NCI-H82 (cell line): ENCODE measurements at places on chromosomes 3 and 15.
A peak's percentile ranks its signal among the peaks of the same experiment; 100 is the strongest.

DNA sequence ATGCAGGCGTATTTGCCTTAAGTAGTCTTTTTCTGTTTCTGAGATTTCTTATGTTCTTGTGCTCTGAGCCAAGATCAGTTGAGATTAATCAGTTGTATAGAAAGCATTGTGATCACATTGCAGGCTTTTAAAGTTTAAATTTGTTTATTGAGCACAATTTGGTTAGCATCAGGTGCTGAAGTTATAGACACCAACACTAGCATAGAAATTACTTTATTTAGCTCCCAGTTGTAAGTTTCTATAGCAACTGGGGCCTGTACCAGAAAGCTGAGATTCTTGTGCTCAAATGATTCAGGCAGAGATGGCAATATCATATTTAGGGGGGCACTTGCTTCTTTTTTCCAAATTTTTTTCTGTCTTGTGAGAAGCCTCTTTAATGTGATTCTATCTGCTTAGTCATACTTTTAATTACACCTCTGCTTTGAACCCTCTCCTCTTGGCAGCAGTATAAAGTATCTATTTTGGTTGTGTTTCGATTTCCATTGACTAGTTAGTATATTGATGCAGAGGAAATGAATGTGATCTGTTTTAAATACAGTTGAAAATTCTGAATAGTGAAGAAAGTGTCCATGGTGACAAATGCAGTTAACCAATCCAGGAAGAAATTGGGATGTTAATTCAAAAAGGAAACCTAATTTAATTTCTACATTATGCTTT, 241.7 kb upstream of the GBE1 start:
- no peak for DNase-seq

DNA sequence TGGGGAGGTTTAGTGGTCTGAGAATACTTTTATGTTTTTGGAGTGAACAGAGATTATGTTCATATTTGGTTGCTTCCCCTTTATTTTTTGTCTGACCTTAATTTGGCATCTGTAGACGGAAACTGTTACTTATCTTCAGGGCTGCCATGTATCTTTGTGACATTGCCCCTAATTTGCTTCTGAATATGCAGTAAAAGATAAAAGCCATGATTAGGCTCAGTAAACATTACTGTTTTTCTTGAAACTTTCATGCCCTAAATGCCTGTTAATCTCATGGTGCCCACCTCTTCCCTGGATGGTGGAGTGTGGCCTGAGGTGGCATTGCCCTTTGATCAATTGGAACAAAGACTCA, 106.7 kb downstream of the C3orf70 start:
- DNase-seq: no peak

- peak; percentile 33 for DNase-seq
Observed at GRCh38 chr3:64368257-64369020, 143.2 kb upstream of the PRICKLE2 start.

DNA sequence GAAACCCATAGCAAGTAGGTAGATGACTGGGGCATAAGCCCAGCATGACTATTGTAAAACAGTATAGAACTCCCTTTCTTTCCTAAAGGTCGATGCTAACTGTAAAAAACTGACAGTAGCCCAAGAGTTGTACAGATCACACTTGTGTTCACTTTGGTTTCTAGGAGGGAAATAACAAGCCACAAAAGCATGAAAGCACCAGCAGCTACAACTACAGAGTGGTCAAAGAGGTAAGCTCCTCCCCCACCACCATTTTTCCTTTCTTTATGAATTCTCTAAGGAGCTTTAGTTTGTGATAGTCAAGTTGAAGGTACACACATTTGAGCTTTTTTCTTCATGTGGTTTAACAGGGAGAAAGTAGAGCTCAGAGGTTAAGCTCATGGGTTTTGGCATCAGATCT, 191.0 kb downstream of the ITPR1 start:
- DNase-seq: no peak

- DNase-seq: no peak
Observed at GRCh38 chr3:130473416-130473815, 43.6 kb upstream of the COL6A6 start.

DNA sequence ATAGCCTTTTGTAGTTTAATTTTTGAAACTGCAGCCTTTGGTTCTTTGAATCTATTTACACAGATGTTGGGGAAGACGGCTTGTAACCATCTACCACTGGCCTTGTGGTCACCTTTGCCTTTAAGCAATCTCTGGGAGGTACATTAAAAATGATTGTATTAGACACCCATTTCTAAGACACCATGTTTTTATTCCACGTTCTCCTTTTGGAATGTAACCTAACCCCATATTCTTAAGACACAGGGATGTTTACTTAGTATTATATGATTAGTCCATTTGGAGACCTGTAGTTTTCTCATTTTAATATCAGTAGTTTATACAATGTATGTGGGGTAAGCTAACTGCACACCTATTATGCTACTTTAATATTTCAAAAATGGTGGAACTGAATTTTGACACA, 175.1 kb upstream of the PLSCR5 start:
- DNase-seq: no peak

DNA sequence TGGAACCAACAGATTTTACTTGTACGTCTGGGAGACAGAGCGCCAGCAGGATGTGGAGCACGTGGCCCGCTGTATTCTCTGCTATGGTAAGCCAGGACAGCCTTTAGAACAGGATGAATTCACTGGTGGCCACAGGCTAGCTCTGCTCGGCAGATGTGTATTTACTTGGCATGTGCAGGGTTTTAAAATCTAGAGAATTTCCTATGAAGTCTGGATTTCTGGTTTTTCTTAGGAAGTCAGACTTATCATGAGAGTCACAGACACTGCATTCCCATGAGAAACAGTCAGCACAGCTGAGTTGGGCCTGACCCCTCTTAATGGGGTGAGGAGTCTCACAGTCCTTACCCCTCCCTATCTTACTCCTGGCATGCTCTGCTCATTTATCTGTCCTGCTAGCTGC, 84.6 kb upstream of the COL6A5 start:
- DNase-seq: no peak

- DNase-seq: no peak
Observed at GRCh38 chr3:160154033-160154432, 71.2 kb upstream of the C3orf80 start.

- DNase-seq: no peak
Observed at GRCh38 chr3:61662861-61663260, 101.5 kb downstream of the PTPRG start.

GRCh38 chr3:179035232-179035631, 36.4 kb downstream of the ZMAT3 start:
- DNase-seq: no peak

DNA sequence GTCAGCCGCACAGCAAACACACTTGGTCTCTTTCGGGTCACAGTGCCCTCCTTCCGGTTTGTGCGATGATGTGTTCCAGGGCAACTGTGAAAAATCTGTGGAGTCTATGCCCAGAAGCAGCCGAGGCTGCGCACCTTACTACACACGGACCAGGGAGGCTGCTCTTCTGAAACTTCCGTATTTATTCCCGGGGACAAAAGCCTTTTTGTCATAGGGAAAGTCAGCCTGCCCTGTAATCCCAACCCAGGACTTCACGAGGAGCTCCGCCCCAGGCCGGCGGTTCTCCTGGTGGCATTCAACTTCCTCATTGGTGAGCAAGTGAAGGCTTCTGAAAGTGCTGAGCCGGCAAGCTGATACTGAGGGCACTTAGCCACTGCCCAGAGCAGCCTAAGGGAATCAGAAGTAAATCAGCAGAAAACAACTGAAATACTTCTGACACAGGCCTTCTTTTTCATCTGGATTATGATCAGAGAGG, 126.5 kb downstream of the FMN1 start:
- DNase-seq: no peak

DNA sequence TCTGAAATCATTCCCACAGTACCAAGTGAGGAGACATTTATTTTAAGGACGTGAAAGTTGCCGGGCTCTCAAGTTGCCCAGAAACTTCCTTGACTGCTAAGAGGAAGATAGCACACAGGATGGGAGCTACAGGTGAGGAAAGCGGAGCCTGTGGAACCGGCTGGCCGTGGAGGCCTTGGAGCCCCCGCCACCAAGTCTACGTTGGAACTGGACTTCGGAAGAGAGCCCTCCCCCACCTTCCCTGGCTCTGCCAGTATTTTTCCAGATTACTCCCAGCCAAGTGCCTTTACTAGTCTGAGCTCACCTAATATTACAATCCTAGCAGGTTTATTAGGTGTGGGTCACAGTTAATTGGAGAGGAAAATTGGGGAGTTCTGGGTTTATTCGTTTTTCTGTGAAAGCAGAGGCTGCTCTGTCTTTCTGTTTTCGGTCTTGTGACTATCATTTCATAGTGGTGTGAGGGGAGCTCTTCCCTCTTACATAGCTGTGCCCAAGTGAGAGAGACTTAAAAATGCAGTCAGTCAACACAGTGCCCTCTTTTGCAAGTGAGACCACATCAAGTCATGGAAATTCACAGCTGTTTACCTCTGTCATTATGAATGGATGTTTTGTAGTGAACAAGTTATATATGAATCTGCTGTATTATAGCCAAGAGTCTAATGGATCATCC, 6.8 kb downstream of the BOC start:
- DNase-seq: no peak

- DNase-seq: peak; percentile 89
Observed at GRCh38 chr3:139281522-139282196, 62.2 kb upstream of the MRPS22 start.
